ENCODE measurements at places on chromosomes 6 and 20. TPM values are rescaled to one million over a fixed set of nuclear protein-coding genes. Genes with fewer than 3 reads are reported as not detected.

The BPIFB2 gene
- total RNA-seq: not detected

The CNR1 gene
- total RNA-seq: not detected

The EDN1 gene
- total RNA-seq: 0.36 TPM

The PRL gene
- total RNA-seq: not detected

The BANF2 gene
- total RNA-seq: not detected

The OPN5 gene
- total RNA-seq: not detected

The POU5F1 gene
- not detected for total RNA-seq

The IDH3B gene
- total RNA-seq: 116 TPM

The WFDC13 gene
- not detected for total RNA-seq

The SALL4 gene
- 1.0 TPM for total RNA-seq

The RAET1L gene
- total RNA-seq: not detected

The NKAIN4 gene
- not detected for total RNA-seq

- no peak for DNase-seq
Measured at GRCh38 chr6:111809264-111809663, 64.0 kb downstream of the FYN start.

GRCh38 chr20:43731469-43731868 is 4.7 kb upstream of the GTSF1L start:
- DNase-seq: no peak

GRCh38 chr6:34914358-34914757 is 25.3 kb downstream of the ANKS1A start:
- DNase-seq: no peak

DNA sequence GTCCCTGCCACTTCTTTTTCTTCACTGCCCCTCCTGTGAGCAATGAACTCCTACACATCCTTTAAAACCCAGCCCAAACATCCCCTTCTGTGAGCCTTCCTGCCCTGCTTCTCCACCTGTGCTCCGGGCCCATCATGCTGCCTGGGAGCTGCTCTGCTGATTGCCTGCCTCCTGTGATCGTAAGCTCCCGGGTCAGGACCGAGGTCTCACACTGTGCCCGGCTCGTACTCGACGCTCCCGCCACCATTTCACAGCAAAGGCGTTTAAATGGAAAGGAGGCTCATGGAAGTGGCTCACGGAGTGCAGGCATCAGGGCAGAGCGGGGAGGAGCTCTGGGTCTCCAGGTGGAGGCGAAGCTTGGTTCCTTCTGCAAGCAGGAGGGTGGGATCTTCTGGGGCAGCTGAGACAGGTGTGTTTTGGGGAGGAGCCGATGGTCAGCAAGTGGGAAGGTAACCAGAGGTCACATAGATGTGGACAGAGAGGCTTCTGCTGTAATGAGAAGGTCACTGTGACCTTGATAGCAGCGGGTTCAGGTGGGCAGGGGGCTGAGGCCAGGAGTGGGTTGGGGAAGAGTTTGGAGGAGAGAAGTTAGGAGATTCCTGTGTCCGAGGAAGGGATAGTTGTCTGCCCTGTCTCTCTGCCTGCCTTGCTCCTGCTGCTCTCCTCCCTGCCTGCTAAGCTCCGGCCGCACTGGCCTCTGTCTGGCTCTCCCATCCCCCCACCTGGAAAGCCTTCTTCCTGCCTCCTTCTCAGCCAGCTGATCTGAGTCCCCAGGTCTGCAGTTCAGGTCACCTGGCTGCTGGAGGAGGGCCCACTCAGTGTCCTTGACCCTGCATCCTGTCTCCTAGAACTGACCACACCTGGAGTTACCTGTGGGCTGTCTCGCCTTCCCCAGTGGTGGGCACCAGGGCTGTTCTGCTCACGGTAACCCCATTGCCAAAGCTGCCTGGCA is 52.7 kb upstream of the FRMD1 start:
- DNase-seq: no peak

GRCh38 chr6:106165885-106166485 is 79.8 kb downstream of the PRDM1 start:
- no peak for DNase-seq

- DNase-seq: peak; percentile 30
Measured at GRCh38 chr6:163554663-163555062, 140.1 kb downstream of the QKI start.

- no peak for DNase-seq
Measured at GRCh38 chr6:152404086-152404857, 232.9 kb downstream of the SYNE1 start.

GRCh38 chr6:102994866-102995265 is 1601.4 kb downstream of the GRIK2 start:
- no peak for DNase-seq

DNA sequence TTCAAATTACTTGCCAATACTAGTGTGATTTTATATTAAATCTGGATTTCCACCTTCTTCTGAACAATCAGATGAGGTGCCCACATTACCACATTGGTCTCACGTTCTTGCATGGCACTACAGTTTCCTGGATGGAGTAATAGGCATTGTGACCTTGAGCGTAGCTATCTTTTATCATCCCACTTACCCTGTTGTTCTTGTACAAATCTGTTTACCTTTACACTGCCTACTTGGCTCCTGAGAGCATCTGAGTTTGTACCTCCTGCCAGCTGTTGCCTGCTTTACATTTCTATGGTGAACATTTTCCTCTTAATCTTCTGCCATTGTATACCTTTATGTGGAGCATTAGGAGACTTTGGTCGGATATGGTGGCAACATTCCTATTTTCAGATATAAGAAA is 90.7 kb downstream of the AKAP7 start:
- DNase-seq: no peak

- no peak for DNase-seq
Measured at GRCh38 chr20:33649201-33649681, 12.9 kb upstream of the C20orf144 start.

GRCh38 chr6:6796818-6797217 is 208.3 kb downstream of the LY86 start:
- DNase-seq: no peak

DNA sequence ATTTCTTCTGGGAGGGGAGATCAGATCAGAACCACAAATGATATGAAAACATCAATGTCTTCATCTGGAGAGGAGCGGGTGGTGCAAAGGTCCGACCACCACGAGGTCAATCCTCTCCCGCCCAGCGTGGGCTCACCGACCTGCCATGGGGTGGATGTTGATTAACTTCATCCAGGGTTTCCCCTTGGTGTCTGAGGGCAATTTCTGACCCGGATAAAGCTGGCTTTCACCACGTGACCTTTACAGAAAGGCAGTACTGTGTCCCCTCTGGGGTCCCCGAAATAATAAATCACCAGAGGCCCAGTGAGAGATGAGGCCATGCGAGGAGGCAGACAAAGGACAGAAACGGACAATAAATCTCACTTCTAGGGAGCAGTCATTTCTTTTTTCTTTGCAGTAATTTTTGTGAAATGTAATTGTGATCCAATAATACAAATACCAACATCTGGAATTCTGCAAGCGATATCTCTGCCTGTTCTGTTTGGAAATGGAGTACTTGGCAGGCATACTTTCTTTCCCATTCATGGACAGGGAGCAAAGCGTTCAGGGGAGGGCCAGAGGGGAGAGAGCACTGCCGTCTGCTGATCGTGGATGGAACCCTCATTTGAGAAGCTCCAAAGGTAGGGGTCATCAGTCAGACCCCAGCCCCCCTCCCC is 55.1 kb upstream of the APCDD1L start:
- no peak for DNase-seq

DNA sequence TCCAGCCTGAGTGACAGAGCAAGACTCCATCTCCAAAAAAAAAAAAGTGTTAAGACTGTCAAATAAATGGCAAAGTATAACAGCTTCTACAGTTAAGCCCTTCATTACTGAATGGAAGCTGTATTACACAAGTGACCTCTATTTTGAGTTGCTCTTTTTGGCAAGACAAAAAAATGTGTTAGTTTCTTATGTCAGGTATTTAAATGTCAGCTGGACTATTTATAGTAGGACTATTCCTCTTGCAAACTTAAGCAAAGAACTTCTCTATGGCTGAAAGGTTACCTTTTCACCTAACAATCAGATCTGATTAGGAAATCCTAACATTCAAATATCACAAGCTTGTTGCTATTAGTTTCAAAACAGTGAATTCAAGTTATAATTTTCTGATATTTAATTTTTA is 12.4 kb downstream of the UBE2V1 start:
- DNase-seq: no peak

DNA sequence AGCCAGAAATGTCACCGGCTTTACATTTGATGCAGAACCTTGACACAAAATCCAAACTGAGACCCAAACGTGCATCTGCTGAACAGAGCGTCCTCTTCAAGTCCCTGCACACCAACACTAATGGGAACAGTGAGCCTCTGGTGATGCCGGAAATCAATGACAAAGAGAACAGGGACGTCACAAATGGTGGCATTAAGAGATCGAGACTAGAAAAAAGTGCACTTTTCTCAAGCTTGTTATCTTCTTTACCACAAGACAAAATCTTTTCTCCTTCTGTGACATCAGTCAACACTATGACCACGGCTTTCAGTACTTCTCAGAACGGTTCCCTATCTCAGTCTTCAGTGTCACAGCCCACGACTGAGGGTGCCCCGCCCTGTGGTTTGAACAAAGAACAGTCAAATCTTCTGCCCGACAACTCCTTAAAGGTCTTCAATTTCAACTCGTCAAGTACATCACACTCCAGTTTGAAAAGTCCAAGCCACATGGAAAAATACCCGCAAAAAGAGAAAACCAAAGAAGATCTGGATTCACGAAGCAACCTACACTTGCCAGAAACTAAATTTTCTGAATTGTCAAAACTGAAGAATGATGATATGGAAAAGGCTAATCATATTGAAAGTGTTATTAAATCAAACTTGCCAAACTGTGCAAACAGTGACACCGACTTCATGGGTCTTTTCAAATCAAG is 108.4 kb downstream of the RTN4IP1 start:
- peak; percentile 78 for DNase-seq

DNA sequence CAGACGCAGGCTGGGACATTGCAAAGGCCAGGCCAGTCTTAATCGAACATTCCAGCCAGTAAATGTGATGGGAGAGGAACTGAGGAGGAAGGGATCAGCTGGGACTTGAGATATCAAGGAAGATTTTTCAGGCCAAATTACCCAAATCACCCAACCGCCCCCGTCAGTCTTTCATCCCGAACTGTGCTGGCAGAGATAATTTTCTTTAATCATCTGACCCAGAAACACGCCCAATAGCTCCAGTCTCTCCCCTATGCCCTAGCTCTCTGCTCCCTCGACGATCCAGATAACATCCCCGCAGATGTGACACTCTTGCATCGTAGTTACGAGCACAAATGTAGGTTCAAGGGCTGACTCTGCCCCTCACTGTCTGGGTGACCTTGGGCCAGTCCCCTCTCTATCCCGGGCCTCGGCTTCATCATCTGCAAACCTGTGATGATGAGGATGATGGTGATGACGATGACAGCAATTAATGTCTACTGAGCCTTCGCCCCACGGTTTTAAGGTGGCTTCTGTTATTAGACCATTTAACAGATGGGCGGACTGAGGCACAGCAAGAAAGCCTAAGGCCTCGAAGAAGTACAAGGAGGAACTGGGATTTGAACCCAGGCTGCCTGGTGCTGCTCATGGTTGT is 118.6 kb downstream of the PREX1 start:
- DNase-seq: no peak

DNA sequence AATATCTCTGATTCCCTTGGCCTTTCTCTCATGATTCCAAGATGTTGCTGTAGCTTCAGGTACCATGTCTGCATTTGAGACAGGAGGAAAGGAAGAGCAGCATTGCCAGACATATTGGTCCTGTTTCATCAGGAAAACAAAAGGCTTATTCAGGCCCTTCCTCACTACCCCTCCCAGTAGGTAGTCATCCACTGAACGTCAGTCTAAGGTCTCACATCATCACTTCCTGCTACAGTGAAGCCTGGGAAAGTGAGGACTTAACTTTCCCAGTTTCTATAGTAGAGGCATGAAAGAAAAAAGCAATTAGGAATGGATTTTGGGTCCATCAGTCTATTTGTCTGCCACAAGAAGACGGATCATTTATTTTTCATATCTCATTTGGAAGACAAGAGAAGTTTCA is 85.7 kb upstream of the SOX4 start:
- no peak for DNase-seq

GRCh38 chr6:3319610-3320200 is 61.0 kb downstream of the PSMG4 start:
- no peak for DNase-seq

GRCh38 chr20:32296412-32296811 is 19.0 kb downstream of the KIF3B start:
- DNase-seq: no peak

DNA sequence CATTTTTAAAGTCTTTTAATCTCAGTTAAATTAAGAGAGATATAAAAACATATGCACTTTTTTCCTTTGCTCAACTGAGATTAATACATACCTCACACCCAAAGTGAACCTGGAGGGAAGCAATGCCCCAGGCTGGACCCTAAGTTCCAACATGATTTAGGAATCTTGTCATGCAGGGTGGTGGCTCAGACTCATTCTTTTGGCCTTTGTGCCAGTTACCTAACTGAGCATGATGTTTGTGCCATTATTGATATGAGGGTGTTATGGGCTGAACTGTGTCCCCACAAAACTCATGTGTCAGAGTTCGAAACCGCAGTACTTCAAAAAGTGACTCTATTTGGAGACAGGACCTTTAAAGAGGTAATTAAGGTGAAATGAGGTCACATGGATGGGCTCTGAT is 188.0 kb downstream of the ARHGAP18 start:
- DNase-seq: no peak

- DNase-seq: peak; percentile 4
Measured at GRCh38 chr6:127737009-127737486, 160.1 kb downstream of the C6orf58 start.

GRCh38 chr20:47196091-47197081 is 160.1 kb downstream of the ZMYND8 start:
- peak; percentile 67 for DNase-seq

DNA sequence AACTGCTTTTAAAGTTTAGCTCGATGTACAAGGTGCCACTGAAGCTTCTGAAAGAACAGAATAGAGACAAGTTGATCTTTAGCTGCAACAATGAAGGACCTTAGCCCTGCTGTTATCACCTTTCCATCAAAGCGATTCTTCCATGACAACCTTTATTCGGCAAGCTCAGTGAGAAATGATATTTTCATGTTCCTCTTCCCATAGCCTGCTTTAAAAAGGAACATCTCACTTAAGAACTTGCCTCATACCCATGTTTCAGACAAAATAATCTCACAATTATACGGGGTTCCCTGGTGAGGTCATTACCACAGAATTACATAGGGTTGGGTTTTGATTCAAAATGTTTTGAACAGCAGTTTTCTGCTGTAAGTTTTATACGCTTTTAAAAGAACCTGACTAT is 264.2 kb downstream of the THBS2 start:
- no peak for DNase-seq
